ENCODE measurements at places on chromosomes 3 and 15.

- no peaks in the 10 kb centered on the region for H3K4me1 ChIP-seq
- H3K4me3 ChIP-seq = no peak overlapping the region
- H3K27ac ChIP-seq = no peak overlapping the region
- no peak for DNase-seq
Measured at GRCh38 chr3:65914032-65914739, 124.5 kb downstream of the MAGI1 start.

DNA sequence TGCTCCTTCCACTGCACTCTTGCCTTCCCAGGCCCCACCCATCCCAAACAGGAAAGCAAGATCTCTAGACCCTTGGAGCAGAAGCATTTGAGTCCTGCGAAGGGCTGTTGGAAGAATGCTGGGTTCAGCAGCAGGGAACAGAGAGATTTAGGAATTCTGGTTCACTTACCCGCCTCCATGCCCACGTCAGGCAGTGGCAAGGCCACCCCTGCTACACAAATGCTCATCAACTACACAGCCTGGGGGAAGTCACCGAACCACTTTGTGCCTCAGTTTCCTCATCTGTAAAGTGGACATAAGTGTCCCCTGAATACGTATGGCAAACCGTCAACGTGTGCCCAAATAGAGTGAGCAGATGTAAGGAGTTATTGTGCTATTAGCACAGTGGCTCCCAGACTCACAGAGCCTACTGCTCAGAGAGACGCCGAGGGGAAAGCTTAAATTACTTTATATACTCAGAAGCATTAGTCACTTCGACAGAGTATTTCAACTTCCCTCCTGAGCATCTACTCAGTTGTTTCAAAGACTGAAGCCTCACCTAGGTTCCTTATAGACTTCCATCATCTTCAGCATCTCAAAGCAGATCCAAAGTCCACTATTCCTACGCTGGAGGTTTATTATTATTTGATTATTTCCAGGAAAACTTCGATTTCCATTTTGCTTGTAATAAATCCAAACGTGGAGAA lies 905 bp downstream of the HOMER2 start:
- DNase-seq = no peak
- peaks cover 10% of the 10 kb centered on the region for H3K4me1 ChIP-seq
- no peak overlapping the region for H3K27ac ChIP-seq
- H3K36me3 ChIP-seq = no peaks in the 10 kb centered on the region
- peaks cover 39% of the 10 kb centered on the region for H3K27me3 ChIP-seq

DNA sequence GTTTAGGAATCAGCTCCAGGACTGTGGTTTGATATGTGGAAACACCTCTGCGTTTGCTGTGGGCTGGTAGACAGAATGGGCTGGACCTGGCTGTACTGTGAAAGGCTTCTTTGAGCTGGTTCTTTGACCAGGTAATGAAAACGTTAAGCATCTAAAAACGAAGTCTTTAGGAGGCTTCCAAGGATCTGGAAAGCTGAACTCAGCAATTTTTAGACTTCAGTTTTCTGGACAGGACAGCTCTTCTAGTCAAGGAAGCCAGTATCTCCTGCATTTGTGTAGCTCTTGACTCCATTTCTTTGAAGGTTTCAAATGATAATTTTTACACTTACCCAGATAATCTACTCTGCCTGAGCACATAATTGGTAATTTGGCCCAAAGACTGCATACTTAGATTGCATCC lies 25.5 kb downstream of the MAP2K1 start:
- no peaks in the 10 kb centered on the region for H3K27me3 ChIP-seq
- DNase-seq = no peak
- no peaks in the 10 kb centered on the region for H3K36me3 ChIP-seq
- no peak overlapping the region for H3K27ac ChIP-seq
- H3K4me3 ChIP-seq = no peak overlapping the region

DNA sequence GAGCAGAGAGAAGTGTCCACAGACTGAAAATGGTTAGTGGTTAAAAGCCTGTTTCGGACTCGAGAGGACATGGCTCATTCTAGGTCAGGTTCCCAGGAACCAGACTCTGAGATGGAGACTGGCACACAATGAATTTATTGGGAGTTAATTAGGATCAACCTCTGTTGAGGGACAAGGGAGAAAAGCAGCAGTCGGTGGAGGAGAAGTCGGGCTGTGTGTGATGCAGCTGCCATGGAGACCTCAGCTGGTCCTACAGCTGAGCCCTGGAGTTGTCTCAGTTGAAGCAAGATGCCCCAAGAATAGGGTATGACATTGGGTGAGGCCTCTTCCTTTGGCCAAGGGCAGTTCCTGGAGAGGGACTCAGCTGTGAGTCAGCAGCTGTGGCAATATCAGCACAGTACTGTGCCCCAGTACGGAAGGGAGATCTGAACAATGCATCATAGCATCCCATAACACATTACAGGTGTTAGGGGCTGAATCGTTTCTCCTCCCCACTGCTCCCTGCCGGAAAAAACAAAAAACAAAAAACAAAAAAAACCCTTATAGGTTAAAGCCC lies 105.4 kb downstream of the ABHD5 start:
- DNase-seq = no peak
- no peak overlapping the region for H3K27ac ChIP-seq
- H3K27me3 ChIP-seq = peaks cover 7% of the 10 kb centered on the region
- no peaks in the 10 kb centered on the region for H3K36me3 ChIP-seq
- no peaks in the 10 kb centered on the region for H3K4me1 ChIP-seq
- H3K4me3 ChIP-seq = no peak overlapping the region
